ENCODE measurements at places on chromosomes 6 and 20.
A peak's percentile ranks its signal among the peaks of the same experiment; 100 is the strongest.

DNA sequence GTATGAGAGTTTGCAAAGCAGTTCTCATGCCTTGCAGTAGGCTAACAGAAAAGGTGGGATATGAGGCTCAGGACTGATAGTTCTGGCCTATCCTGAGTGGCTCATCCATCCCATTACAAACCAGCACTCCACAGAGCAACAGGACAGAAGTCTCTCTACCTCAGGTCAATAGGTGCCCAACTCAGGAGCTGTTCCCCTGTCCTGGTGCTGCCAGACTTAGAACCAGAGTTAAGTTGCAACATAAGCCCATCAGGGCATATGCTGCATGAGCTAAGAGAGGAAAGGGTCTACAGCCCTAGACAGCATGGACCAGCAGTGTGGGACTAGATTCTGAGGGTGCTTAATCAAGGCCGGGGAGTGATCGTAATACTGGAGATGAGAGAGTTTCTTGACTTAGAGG, 104.8 kb upstream of the ECI2 start:
- no peak for DNase-seq

- DNase-seq: no peak
Measured at GRCh38 chr6:151445482-151445881, 6.4 kb downstream of the RMND1 start.

GRCh38 chr6:89073014-89073620, 7.4 kb upstream of the PNRC1 start:
- peak; percentile 98 for DNase-seq

- no peak for DNase-seq
Measured at GRCh38 chr20:37267667-37268313, 6.2 kb upstream of the GHRH start.

DNA sequence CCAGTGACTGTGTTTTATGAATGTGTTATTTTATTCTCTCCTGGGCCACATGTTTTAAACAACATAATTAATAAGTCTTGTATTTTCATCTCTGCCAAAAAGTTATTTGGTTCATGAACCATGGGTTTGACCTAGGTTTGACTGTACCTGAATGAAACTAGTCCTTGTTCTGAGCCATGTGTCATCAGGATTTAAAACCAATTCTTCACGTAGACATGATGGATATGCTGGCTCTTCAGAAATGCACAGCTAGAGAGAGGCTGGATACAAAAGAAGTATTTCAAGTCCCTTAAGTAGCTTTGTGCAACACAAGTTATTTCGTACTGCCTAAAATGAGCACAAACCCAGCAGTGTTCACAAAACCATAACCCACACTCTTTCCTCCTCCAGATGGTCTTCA, 116.1 kb downstream of the IBTK start:
- no peak for DNase-seq

DNA sequence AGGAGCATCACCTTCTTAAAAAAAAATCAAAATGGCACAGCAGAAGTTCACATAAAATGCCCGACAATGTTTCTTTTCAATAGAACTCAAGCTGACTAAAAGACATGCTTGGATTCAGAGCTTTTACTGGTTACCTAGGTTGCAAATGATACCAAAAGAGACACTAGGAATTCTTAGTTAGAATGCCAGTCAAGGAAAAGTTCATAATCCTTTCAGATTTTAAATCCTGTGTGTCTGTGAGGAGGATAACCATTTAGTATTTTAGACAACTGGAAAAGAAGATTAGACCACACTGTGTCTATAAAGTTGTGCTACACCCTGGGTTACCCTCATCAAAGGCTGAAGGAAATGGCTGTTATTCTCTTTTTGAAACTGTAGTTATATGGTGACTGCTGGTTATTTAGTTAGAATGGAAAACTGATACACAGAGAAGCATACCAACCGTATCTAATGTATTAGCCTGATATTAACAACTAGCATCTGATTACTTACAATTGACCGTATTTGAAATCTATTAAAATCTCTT, 139.5 kb downstream of the GJA10 start:
- no peak for DNase-seq

GRCh38 chr20:2745060-2745910, 52.7 kb downstream of the EBF4 start:
- no peak for DNase-seq

DNA sequence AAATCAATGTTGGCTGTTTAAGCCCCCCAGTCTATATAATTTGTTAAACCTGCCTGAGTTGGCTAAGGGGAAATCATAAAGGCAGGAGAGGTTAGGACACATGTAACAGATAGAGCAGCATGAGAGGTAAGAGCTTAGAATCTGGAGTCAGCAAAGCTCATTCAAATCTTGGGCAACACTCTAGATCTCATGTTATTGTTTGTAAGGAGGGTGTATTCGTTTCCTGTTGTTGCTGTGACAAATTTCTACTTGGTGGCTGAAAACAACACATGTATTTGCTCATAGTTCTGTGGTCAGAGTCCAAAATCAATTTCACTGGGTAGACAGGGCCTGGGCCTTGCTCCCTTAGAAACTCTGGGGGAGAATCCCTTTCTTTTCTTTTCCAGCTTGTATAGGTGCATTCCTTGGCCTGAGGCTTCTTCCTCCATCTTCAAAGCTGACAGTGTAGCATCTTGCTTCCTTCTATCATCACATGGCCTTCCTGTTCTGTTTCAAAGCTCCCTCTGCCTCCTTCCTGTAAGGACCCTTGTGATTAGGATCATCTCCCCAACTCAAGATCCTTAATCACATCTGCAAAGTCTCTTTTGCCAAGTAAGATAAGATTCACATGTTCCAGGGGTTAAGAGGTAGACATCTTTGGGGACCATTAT, 4.4 kb downstream of the LY86 start:
- DNase-seq: peak; percentile 47

- no peak for DNase-seq
Measured at GRCh38 chr6:44704240-44705150, 317.0 kb downstream of the CDC5L start.

DNA sequence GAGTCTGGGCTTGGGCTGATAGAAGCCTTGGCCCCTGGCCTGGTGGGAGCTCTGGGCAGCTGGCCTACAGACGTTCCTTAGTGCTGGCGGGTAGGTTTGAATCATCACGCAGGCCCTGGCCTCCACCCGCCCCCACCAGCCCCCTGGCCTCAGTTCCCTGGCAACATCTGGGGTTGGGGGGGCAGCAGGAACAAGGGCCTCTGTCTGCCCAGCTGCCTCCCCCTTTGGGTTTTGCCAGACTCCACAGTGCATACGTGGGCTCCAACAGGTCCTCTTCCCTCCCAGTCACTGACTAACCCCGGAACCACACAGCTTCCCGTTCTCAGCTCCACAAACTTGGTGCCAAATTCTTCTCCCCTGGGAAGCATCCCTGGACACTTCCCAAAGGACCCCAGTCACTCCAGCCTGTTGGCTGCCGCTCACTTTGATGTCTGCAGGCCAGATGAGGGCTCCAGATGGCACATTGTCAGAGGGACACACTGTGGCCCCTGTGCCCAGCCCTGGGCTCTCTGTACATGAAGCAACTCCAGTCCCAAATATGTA, 957 bp upstream of the VEGFA start:
- no peak for DNase-seq

- DNase-seq: no peak
Measured at GRCh38 chr20:58583586-58583985, 67.5 kb upstream of the STX16 start.

- DNase-seq: no peak
Measured at GRCh38 chr6:137878486-137879285, 11.6 kb downstream of the TNFAIP3 start.

GRCh38 chr20:50238081-50238800, 47.6 kb downstream of the CEBPB start:
- DNase-seq: no peak

DNA sequence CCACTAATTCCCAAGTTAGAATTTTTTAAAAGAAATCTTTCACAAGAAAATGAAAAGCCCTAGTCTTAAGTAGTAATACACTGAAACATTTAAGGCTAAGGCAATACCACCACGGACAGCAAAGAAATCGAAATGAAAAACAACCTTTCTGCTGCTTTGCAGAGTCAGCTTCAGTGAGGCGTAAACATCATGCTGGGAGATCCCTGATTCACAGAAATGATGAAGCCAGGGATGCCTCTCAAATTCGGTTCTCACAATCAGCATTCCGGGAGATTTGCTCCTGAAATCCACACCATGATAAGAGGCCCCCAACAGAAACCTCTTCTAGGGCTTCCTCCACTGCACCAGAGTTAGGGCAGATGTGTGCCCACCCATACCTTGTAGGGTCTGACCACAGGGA, 18.6 kb downstream of the RRBP1 start:
- no peak for DNase-seq

DNA sequence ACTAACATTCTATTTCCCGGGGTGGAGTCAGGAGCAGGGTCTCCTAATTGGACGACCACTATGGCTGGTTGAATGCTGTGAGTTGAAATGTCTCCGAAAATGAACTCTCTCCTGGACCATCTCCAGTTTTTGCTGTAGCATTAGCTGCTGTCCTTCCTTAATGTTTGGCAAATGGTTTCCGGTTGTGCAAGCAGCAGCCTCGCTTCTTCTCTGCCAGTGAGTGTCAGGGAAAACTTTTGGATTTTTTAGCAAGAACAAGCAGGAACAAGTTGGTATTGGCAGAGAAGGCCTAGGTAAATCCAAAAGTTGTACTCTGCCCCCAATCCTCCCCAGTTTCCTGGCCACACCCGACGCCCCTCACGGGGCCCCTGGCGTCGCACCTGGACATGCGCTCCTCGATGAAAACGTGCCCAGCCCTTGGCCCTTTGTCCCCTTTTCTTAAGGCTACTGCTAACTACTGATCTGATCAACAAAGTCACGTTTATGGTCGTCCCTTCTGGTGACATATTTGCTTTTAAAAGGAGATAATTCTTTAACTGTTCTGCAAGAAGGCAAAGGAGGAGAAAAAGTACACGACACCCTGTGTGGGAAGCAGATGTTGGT, 103.2 kb downstream of the ARMC2 start:
- DNase-seq: no peak

- DNase-seq: no peak
Measured at GRCh38 chr20:35637276-35637675, 21.6 kb downstream of the SPAG4 start.

- DNase-seq: peak; percentile 87
Measured at GRCh38 chr6:13395272-13396237, 67.2 kb upstream of the TBC1D7 start.

GRCh38 chr6:169111203-169111602, 142.4 kb downstream of the THBS2 start:
- no peak for DNase-seq

GRCh38 chr20:19207541-19207940, 4.9 kb upstream of the SLC24A3 start:
- no peak for DNase-seq

GRCh38 chr6:53461696-53462095, 83.2 kb downstream of the GCLC start:
- DNase-seq: no peak

DNA sequence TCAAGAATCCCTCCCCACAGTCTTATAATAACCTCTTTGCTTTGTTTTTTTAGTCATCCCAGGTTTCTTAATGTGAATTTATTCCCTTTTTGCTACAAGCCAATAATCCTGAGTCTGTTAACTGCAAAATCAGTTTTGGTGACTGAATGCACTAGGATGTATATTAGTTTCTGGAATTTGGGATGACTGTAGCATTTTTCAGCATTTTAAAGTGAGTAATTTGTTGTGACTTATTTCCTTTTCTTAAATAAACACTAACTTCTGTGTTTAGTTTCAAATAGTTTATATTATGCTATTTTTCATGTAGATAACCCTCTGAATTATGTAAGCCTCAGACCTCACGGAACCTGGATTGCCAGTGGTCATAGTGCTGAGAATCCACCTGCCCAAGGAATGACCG, 5.5 kb downstream of the CST1 start:
- no peak for DNase-seq
